ENCODE measurements at places on chromosomes 12 and 14.
A peak's percentile ranks its signal among the peaks of the same experiment; 100 is the strongest.

DNA sequence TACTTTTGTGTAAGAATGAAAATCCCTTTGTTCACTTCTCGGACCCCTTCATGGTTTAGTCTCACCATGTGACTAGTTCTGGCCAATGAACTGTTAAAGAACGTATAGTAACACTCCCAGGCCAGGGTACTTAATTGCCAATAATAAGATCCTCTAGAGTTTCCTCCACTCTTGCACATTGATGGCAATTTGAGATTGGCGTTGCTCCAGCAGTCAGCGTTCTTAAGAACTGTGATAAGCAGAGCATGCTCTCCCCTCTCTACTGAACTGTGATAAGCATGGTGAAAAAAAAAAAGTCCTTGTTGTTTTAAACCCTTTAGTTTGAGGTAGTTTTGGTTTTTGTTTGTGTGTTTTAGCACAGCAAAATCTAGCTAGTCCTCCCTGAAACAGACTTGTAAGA lies 854.5 kb downstream of the SLC6A15 start:
- no peak for DNase-seq

DNA sequence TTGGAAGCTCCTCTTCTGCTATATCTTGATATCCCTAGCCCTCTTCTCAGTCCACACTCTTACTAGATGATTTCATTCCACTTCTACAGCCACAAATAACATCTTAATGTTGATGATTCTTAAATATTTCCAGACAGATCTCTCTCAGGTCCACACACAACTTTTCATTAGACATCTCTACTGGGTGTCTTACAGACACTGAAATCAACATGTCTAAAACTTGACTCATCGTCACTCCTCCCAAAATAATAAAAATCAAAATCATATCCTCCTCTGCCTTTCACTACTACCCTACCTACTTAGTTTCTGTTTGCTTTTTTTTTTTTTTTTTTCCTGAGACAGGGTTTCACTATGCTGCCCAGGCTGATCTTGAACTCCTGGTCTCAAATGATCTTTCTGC lies 11.9 kb downstream of the PRDM4 start:
- DNase-seq = no peak

DNA sequence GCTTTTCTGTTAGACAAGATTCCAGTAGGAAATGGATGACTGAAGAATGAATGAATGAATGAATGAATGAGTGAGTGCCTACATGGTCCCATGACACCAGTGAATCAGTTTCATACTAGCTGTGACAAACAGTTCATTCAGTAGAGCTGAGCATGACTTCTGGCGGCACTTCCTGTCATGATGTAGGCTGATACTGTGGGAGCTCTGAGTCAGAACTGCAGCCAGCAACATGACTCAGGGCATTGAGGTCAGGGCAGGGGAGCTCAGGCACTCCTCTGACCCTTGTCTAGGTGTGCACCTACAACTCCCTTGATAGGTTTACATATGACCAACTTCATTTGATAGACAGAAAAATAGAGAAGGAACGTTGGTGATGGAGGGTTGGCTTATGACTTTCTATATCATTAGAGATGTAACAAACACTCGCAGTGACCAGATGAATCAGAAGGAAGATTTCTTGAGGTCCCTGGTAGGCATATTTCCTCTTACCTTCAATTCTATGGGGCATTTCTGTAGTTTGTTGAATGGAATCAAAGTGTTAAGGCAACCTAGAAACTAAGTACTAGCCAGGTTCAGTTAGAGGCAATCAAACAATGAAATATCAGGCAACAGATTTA lies 139.3 kb upstream of the ARHGAP5 start:
- peak; percentile 79 for DNase-seq

DNA sequence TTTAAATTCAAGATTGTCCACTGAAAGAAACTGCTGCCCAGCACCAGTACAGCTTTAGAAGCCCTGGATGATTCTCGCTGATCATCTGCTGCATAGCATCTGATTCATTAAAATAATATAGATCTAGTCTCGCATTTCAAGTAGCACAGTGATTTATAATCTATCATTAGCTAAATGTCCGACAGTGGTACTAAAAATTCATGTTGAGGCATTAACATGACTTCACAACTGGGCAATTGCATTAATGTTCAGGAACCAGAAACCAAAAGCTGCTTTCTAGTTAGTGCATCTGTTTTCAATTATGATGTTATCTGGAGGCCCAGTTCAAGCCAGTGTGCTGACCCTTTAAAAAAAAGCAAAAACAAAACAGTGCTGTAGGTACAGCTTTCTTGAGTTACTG lies 1987.2 kb upstream of the SEL1L start:
- peak; percentile 41 for DNase-seq

DNA sequence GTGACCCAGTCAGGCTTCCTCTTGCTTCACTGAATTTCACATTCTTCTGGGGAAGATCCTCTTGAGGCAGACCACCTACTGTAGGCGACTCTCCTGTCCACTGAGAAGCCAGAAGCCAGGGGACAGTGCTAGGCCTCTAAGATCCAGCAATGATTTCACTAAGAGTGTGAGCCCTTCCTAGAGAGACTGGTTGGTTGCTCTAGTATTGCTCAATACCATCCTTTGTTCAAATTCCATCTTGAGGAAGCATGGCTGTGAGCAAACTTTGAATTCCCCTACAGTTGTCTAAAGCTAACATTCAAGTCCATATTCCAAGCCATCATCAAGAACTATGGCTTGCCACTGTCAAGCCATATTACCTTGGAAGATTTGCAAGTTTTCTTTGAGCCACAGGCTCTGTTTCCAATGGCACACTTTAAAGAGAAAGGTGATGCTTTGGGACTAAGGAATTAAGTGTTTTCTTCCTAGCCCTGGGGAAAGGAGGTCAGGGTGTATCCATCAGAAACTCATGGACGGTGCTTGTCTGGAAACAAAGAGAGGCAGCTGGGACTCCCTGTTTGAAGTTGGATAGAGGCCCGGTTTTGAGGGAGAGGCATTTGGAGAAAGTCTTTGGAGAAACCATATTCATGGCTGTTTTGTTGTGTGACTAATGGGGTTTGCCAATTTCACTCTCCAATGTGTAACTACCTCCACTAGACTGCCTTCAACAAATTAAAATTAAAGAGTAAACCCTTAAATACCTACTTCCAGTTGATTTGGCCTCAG lies 1217.9 kb downstream of the VRK1 start:
- no peak for DNase-seq

DNA sequence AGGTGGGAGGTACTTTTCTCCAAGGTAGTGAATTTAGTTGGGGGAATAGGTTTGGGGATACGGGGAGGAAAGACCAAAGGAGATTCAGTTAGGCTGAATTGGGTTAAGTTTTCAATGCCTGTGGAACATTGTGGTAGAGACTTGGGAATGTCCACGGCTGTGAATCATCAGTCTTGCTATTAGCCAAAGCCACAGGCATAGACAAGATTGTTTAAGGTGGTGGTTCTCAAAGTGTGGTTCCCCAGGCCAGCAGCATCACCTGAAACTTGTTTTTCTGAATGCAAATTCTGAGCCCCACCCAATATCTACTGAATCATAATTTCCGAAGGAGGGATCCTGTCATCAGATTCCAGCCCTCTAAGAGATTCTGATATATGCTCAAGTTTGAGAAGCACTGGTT lies 316.2 kb downstream of the EGLN3 start:
- no peak for DNase-seq

DNA sequence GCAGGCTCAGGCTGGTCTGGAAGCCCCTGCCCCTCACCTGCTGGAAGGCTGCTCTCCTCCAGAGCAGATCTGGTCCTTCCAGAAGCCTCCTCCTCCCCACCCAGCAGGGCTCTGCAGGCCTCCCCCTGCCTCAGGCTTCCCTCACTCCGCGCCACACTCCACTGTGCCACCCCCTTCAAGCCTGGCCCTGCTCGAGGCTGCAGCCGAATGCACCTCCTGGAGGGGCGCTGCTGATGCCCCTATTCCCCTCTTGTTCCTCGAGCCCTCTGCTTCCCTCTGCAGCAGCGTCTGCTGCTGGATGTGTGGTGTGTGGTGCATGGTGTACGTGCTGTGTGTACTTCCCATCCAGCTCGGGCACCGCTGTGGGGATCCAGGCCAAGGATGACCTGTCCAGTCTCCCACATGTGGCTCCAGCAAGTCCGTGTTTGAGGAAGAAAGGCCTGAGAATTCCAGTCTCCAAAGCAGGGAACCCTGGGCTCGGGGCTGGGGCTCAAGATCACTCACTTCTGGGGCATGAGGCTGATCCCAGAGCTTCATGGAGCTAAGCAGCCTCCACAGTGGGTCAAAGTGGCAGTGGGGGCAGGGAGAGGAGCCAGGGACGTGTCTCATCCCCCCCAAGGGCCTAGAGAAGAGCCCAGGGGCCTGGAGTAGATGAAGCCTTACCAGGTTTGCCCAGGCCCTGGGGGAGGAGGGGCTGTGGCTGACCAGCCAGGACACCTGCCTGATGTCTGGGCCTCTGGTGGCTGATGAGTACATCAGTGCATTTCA lies 136.0 kb upstream of the C14orf180 start:
- DNase-seq = no peak

DNA sequence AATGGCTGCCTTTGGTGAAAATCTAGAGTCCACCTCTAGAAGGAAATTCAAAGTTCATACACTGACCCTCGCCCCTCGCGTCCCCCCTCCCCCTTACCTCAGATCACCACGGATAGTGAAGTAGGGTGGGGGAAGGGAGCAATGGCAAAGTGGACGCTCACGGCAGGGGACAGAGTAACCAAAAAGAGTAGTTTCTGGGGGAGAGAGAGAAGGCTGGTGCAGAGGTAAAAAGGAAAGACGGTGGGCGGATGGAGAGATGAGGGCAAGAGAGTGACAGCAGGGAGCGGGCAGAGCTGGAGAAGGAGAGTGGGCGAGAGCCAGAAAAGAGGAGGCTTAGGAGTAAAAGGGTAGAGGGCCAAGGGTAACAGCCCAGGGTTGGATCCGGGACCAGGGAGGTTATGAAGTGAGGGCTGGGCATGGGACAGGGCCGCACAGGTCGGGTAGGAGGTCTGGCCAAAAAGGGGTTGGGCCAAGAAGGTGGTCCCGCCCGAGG lies 423 bp downstream of the ALDH6A1 start:
- no peak for DNase-seq

DNA sequence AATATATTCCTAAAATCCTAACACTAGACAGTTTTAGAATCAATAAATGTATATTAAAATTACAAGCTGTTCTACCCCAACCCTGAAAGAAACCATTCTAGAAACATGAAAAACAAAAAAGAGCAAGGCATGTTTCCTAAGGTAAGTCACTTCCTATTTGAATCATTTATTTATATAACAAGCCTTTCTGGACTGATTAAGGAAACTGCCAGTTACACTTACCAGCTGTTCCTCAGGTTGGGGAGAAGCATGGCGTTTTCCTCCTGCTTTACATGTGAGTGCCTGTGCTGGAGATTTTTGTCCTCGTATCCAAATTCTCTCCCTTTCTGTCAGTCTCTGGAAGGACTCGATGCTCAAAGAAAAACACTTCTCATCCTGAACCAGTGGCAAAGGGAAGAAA lies 183.3 kb downstream of the EFCAB11 start:
- no peak for DNase-seq

DNA sequence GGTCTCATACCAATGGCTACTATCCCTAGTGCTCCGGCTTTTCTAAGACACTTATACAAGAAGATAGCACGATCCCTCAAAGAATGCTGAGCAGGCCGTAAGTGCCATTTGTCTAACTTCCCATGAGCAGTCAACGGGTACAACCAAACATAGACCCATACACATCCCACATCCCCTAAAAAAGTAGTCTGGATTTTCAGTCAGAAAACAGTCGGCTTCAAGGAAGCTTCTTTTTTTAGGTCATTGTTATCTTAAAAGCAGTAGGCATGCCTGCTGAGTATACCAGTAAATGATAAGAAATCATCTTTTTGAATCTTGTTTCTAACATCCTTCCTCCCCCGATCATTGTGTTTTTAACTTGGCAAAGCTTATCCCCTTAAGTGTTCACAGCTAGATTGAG lies 19.8 kb downstream of the OSBPL8 start:
- DNase-seq = no peak

DNA sequence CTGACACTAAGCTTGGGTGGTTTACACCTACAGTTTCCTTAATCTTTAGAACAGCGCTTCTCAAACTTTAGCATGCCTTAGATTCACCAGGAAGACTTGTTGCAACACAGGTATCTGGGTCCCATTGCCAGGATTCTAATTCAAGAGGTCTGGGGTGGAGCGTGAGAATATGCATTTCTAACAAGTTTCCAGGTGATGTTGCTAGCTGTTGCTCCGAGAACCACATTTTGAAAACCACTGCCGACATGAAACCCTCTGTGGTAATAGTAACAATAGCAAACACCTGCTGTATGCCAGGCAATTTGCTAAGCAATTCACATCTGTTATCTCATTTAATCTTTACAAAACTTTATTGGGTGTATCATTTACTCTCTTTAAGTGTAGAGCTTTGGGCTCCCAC lies 58.6 kb downstream of the TRHDE start:
- DNase-seq = no peak

GRCh38 chr12:130714591-130715149 lies 1.4 kb downstream of the RIMBP2 start:
- no peak for DNase-seq

DNA sequence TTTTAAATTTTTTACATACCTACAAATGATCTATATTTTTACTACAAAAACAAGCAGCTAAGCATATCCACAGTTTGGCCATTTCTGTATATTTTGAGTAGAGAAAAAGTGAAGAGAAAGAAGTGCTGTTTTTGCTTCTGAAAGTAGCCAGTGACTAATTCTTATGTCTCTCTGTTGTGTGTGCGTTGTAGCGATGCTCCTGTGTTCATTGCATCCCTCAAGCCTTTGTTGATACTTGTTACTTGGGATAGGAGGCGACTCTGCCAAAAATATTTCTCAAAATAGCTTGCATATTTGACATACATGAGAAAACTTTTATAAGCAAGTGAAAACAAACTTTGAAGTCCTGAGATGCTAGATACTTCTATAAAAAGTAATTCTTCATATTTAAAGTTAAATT lies 714.1 kb downstream of the FSCB start:
- no peak for DNase-seq

- no peak for DNase-seq
Measured at GRCh38 chr12:9036227-9036626, 46.9 kb downstream of the KLRG1 start.

- DNase-seq = no peak
Measured at GRCh38 chr12:80721326-80721725, 4.6 kb downstream of the MYF5 start.

GRCh38 chr14:98144964-98145363 lies 1127.0 kb downstream of the BCL11B start:
- DNase-seq = no peak

DNA sequence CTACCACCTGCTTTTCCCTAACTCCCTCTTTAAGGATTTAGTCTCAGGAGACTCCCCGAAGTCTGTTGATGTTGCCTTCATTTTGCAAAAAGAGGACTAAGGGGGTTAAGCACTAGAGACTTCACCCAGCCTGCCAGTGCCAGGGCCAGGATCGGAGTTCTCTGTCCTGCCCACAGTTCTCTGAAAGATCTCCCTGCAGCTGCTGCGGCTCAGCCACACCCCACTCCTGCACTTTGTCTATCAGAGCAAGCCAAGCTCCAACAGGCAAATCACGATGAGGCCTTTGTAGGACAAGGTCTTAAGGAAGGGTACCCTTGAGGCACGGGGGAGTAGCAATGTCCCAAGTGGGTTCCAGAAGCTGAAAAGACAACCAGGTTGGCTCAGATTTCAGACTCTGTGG lies 148.8 kb upstream of the EGLN3 start:
- no peak for DNase-seq

- DNase-seq = no peak
Measured at GRCh38 chr12:97938031-97938430, 475.4 kb downstream of the RMST start.

GRCh38 chr12:6273205-6273540 lies 37.3 kb upstream of the PLEKHG6 start:
- DNase-seq = no peak

All from HTR-8/SVneo (cell line).